CD4-positive, alpha-beta T cell treated with Interferon gamma for 1 hour (primary cell): ENCODE measurements at places on chromosomes 7 and 10.

DNA sequence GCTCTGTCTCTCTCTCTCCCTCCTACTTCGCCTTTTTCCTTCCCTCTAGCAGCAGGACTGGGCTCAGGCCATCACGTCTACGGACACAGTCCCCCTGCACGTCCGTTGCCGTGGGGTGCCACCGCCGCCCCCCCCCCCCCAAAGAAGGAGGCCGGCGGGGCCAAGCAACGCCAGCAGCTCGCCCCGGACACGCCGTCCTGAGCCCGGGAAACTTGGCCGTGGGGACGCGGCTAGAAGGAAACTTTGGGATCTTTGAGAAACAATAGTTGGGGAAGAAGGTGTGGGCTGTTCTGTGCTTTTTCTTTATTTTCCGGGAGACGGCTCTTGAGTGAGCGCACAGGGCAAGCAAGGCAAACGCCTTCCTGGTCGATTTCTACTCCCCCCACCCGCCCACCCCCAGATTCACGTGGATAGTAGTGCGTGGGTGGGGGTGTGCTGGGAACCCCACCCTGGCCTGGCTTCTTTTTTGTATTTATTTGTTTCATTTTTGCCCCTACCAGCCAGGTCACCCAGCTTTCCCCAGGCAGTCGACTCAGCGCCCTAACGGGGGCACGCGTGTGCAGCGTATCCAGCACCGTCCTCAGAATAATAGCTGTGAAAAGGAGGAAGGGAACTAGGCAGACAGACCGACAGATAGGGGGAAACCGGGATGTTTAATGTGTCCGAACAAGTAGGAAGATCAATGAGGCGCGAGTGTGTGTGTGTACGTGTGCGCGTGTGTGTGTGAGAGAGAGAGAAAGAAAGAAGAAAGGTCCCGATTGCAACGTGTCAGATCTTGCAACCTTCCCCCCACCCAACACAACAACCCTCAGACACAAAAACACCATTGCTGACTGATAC lies 1.4 kb downstream of the MXI1 start:
- DNase-seq, result peak; percentile 40

DNA sequence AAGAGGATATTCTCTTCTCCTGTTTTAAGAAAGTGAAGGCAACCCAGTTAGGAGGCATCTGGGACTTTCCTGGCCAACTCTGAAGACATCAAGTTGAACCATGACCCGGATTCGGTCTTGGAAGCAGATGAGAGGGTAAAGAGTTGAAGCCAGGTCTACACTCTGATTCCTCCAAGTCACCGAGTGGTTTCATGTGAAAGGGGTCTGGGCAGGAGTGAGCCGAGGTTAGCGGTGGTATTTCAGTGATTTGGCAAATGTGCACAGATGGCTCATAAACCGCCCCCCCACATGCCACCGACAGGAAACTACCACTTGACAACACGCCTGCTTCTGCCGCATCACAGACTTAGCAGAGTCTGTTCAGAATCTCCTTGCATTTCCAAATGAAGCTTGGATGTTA lies 11.4 kb upstream of the REPIN1 start:
- DNase-seq, result peak; percentile 59

- no peak for DNase-seq
Observed at GRCh38 chr10:9833942-9834341, 1183.7 kb upstream of the CELF2 start.

GRCh38 chr10:103273041-103273441 lies 3.9 kb upstream of the INA start:
- DNase-seq, result no peak

- DNase-seq, result no peak
Observed at GRCh38 chr10:51867956-51868355, 168.6 kb upstream of the CSTF2T start.

DNA sequence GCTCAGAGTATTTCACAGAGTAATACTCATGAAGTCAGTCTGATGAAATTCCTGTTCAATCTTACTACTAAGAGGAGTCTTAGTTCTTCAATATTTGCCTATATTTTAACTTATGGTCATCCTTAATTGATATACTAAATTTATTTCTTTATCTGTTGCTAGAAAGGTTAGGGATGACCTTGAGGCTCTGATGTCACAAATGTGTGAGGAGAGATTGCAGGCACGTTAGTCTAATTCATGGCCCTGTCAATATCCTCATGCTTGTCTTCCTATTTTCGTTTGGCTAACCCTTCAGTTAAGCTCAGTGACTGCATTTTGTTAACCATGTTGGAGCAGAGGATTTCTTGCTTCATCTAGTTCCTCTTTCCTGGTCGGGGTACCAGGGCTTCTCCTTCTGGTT lies 704.7 kb upstream of the COBL start:
- DNase-seq, result no peak

DNA sequence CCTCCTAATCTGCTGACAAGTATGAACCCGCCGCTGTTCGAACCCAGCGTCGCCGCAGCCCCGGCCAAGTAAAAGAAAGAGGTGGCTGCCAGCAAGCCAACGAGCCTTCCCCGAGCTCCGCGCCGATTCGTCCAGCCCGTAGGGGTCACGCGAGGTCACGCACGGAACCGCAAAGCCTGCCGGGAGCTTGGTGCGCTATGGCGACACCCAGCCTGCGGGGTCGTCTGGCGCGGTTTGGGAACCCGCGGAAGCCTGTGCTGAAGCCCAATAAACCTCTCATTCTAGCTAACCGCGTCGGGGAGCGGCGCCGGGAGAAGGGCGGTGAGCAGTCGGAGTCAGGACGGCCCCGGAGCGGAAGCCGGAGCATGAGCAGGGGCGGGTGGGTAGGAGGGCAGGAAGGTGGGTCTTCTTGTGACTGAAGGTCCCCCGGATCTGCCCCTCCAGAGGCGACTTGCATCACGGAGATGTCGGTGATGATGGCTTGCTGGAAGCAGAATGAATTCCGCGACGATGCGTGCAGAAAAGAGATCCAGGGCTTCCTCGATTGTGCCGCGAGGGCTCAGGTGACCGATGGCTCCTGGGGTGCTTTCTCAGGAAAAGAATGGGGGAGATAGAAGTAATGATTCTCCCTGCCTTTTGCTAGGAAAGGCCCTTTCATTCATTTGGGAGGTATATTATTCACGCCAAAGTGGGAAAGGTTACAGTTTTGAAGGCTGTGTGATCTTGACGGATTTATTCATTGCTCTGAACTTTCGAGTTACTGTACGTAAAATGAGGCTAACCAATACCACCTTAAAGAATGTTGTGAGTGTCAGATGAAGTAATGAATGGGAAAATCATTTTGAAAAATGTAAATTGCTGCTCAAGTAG lies at the start of gene CHCHD1:
Gene CHCHD1 (plus strand): TSS at position 170 of the 870 bp plus-strand sequence. CDS start 28 bp downstream, at position 198.
- peak; percentile 83 for DNase-seq

DNA sequence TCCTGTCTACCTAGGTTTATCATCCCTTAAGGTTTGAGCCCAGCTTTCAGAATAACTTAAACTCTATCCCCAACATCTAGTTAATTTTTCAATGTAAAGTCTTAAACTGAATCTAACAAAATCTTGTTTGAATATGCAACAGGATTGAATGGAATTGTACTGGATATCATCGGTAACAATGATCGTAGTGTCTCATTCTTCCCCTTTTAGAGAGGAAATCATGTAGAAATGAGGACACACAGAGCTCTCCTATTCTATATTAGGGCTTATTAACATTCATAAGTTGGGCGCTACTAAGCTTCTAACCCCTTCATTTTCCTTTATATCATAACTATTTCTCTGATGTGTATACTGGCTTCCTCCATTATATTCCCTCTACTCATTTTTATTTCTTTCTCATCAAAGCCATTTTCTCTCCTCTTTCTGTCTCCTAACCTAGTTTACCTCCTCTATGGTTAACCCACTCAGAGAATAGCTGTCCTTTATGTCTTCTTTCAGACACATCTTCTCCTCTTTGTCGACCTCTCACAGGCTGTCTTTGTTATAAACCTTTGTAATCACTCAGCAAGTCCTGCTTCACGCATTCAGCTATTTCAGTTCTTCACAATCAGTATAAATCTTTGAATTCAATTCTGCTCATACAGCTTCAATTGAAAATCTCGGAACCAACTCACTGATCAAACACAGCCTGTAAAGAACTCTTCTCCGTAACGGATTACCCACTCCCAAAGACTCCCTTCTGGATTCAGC lies 1019.0 kb upstream of the C7orf33 start:
- DNase-seq, result no peak

DNA sequence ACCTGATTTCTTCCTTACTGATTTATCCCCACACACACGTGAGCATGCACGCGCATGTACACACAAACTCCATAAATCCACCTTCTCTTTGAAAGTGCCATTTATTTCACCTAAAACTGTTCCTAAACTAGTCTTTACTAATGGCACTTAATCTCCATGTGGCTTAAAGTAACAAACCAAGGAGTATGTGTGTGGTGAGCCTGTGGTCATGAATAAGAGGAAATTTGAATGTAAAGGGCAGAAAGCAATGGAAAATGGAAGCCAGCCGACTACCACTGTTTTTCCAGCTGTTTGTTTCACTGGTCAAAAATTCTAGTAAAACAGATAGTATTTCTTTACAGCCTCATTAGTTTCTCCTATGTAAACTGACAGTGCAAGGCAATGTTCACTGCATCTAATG lies 23.8 kb downstream of the SEMA3C start:
- DNase-seq, result no peak

GRCh38 chr7:154856733-154857132 lies 146.2 kb downstream of the PAXIP1 start:
- DNase-seq, result no peak

DNA sequence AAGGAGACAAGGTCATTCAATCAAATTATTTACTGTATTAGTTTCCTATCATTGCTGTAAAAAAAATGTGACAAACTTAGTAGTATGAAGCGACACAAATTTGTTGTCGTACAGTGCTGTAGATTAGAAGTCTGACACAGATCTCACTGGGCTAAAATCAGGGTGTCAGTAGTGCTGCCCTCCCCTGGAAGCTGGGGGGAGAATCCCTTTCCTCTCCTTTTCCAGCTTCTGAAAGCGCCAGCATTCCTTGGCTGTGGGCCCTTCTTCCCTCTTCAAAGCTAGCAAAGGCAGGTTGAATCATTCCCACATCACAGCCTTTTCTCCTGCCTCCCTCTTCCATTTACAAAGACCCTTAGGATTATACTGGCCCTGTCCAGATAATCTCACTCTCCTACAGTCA lies 28.0 kb downstream of the VPS41 start:
- DNase-seq, result no peak

GRCh38 chr10:119872860-119873681 lies 428 bp upstream of the MCMBP start:
- DNase-seq, result peak; percentile 88

DNA sequence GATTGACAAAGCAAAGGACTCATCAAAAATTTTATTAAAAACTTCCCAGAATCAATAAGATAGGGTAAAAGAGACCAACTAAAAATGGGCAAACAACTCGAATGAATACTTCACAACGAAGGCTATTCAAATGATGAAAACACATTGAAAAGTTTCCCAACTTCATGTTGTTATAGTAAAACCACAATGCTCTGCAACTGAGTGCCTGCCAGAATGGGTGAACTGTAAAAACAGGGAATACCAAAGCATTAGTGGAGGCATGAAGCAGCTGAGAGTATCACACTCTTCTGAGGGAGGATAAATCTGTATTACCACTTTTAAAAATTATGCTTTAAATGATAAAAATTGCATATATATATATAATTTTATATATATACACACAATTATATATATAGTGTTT lies 1214.7 kb downstream of the SORCS3 start:
- DNase-seq, result no peak

DNA sequence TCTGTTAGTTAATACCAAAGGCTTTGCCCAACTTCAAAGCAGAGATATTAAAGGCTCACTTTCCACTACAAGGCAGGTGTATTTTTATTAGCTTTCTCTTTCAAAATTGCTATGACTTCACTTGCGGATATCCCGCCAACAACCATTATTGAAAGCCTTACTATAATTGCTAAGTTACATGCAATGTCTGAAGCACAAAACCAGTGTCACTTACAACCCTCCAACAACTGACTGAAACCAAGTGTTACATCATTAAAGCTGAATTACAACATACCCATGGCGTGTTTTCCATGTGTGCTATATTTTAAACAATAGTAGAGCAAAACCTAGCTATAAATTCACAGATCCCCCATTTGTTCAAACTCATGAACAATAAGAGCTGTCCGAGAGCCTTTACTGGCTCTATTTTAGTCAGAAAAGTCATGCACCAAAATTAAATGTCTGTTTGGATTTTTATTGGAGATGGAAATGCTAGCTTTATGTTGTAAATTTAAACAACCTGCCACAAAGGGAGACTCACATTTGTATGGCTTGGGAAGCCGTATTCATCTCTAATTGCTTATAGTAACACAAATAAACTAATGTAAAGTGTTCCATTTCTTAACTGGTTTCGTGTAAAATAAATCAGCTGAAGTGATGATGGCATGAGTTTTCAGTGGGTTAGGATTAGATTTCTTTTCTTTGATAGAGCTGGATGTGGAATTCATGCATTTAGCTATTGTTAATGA lies 227.1 kb downstream of the AGMO start:
- no peak for DNase-seq

- no peak for DNase-seq
Observed at GRCh38 chr10:32142646-32143045, 86.4 kb upstream of the KIF5B start.

DNA sequence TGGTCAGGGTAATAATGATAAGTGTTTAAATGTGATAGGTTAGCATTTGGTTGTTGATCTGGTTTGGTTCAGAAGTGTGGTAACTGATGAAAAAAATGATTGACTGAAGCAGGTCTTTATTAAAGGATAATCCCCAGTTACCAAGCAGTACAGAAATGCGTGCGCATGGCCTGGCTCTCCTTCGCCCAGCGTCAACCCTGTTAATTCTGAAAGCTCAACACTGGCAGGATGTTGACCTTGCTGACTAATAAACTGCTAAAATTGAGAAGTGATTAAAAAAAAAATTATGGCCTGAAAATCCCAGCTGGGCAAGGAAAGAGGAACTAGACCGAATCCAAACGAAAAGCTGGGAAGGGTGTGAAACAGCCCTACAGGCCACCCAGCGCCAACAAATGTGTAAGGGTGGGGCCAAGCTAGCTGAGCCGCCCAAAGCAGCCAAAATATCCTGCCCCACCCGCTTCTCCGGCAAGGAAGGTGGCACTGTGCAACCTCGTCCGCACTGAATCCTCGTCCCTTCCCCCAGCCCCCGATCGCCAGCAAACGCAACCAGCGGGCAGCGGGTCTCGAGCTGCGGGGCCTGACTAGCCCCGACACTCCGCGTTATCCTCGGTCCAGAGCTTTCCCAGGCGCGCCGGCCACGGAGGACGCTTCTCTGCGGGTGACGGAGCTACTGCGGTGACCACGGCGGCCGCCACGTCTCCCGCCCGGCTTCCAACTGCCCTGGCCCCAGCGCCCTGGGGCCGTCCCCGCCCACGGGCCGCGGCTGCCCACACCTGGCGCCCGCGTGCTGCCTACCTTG lies 561 bp downstream of the SHTN1 start:
- peak; percentile 8 for DNase-seq

DNA sequence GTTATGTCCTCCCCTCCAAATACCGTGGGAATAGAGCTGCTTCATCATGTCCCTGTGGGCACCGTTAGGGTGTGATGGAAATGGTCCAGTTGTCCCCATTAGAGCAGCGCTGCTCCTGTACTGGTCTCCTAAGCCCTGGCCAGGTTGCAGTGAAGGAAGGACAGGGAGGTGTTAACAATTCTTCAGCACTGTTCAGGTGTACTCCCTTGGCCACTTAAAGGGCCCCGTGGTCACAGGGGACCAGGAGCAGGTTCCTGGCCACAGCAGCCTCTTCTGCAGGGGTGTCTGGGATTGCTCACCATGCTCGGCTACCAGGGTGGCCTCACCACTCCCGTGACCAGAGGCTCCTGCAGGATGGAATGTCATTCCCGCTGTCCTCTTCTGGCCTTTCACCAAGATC lies 65.8 kb downstream of the MINDY4 start:
- no peak for DNase-seq

GRCh38 chr7:122887198-122887597 lies 938 bp upstream of the CADPS2 start:
- DNase-seq, result no peak

GRCh38 chr7:77935652-77936348 lies 137.2 kb downstream of the PHTF2 start:
- DNase-seq, result no peak
